Eye (tissue), 1 donor: ENCODE measurements at places on chromosomes 1 and 21.
A peak's percentile ranks its signal among the peaks of the same experiment; 100 is the strongest.

GRCh38 chr1:25541889-25542658 lies 1.3 kb upstream of the LDLRAP1 start:
- no peak for DNase-seq

- DNase-seq: no peak
Measured at GRCh38 chr1:22915816-22916470, 56.7 kb downstream of the LACTBL1 start.

DNA sequence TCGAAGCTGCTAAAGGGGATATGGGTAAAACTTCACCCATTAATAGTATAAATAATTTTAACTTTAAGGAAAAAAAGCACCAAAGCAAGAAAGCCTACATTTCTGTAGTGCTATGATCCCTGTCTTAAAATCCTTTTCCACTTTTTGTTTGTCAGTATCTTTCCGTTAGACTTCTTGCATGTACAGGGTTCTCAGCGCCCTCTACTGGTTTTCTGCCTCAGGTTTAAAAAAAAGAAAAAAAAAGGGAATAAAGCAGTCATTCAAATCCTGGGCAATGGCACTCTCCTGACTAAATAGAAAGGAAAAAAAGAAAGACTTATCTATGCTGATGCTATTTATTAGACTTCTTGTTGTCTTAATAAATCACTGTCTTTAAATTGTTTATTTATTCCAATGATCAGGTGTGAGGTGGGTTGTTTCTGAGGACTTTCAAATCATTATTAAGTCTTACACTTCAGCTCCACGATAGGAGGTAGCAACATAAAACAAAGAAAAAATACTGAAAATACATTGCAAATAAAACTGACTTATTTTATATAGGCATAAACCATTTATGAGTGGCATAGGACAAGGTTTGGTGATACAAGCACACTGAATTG lies 475.4 kb upstream of the NR5A2 start:
- peak; percentile 93 for DNase-seq

GRCh38 chr1:43300378-43301094 lies at the start of gene TIE1:
TIE1 (plus strand) TSS chr1:43300982; CDS start chr1:43301072, 90 bp downstream.
- DNase-seq: no peak

GRCh38 chr1:204799630-204800029 lies 71.0 kb upstream of the NFASC start:
- no peak for DNase-seq

DNA sequence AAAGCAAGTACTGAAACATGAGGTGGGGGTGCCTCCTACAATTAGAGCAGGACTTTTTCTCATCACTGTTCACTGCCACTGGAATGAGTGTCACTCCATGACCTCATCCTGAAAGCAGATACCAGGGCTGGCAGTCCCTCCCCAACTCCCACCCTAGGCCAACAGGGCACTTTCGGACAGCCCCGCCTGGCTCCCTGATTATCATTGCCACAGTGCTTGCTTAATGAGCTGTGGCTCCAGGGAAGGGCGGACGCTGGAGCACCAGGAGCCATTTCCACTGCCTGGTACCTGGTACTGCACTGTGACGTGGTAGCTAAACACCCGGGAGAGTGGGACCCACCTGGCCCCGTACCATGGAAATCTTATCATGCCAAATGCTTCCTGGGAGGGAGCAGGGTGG lies 22.3 kb downstream of the SLC9A1 start:
- DNase-seq: no peak
